ENCODE measurements at places on chromosomes 2 and 18.

- DNase-seq, result no peak
Measured at GRCh38 chr2:181786371-181787228, 104.9 kb upstream of the ITPRID2 start.

- no peak for DNase-seq
Measured at GRCh38 chr18:48193521-48194492, 215.4 kb downstream of the ZBTB7C start.

GRCh38 chr18:5469340-5469739, 74.5 kb downstream of the EPB41L3 start:
- DNase-seq, result no peak

- no peak for DNase-seq
Measured at GRCh38 chr2:72956936-72957335, 39.6 kb downstream of the EMX1 start.

GRCh38 chr2:119205001-119205706, 18.5 kb upstream of the STEAP3 start:
- DNase-seq, result no peak

GRCh38 chr2:237022533-237022932, 63.2 kb upstream of the COPS8 start:
- no peak for DNase-seq

- DNase-seq, result no peak
Measured at GRCh38 chr2:96859681-96860064, 1.9 kb upstream of the ANKRD39 start.

DNA sequence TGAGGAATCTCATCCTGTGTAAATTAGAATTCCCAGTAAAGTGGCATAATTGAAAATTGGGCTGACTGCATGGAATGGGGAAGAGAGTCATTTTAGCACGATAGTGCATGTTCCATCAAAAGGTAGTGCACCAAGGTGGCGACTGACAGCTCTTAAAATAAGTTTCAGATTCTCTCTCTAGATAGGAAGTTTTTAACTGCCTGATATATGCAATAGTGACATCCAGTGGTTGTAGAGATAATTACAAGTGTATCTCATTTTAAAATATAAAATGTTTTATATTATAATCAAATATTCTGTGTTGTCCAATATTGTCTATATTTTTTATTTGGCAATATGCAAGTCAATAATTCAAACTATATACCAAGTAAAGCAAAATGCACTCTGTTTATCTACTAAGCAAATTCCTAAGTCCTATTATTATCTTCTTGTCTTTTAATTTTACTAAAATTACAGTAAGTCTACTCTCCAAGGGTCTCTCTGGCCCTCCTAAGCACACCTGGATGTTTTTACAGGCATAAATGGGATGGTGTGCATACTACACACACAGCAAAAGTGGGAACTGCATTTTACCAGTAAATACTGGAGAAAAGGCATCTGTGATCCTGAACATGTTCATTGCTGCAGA, 397.7 kb upstream of the HNRNPA3 start:
- DNase-seq, result peak; percentile 73

GRCh38 chr2:36178384-36178783, 177.2 kb upstream of the CRIM1 start:
- no peak for DNase-seq

DNA sequence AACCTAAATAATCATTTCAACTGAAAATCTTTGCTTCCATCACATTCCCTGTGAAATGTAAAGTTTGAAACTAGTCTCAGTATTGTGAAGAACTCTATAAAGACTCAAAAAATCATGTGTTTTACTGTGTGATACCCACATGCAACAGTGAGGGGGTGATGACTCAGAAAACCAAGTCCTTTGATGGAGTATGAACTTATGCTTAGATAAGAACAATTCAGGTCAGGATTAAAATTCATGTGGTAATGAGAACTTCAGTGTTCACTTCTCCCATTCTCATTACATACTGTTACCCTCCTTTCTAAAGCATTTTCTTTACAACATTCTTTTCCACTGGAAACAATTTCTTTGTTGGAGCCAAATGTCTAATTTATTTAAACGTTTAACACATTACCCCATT, 360.2 kb downstream of the FSIP2 start:
- no peak for DNase-seq

GRCh38 chr18:74994502-74995418, 214.2 kb downstream of the PTGR3 start:
- peak; percentile 88 for DNase-seq

- DNase-seq, result no peak
Measured at GRCh38 chr2:44620189-44620990, 258.6 kb downstream of the CAMKMT start.

DNA sequence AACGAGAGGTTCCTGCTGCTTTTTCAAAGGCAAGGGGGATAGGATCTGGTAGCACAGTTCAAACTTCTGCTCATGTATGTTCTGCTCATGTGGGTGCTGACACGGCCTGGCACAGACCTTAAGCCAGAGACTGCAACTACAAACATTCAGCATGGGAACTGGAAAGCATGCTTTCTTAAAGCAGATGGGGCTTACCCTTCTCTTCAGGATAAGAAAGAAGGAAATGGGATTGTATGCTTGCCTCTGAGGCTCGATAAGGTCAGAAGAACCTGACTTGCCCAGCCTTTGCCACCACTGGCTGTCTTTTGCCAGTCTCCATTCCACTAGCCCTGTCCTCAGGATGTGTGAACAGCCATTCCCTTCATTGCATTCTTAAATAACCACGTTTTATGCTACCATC, 10.7 kb downstream of the DOCK10 start:
- DNase-seq, result no peak

- DNase-seq, result no peak
Measured at GRCh38 chr18:44513233-44513632, 167.5 kb upstream of the SETBP1 start.

DNA sequence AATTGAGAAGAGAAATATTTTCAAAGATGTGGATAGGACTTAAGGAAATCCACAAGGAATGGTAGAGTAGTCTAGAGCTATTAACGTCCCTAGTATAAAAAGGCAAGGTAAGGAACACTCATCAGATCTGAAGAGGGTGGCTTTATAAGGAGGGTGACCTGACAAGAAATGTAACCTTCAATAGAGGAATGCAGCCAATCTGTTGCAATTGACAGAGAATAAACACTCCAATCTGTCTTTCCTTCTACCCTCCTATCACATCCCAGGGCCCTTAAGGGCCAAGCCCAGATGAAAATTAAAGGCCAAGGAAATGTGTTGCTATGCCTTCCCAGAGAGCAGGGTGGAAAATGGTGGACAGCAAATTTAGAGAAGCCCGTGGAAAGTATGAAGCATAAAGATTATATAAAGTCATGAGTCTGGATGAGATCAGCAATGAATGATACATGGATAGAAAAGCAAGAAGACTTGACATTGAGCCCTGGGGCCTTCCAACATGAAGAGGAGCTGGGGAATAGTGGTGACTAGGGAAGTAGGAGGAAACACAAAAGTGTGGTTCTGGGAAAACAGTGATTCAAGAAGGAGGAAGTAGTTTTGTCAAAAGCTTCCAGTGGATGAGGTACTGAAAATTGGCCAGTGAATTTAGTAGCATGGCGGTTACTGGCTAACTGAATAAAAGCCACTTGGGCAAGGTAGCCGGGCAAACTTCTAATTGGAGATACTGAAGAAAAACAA, 270.6 kb upstream of the TANK start:
- DNase-seq, result no peak

DNA sequence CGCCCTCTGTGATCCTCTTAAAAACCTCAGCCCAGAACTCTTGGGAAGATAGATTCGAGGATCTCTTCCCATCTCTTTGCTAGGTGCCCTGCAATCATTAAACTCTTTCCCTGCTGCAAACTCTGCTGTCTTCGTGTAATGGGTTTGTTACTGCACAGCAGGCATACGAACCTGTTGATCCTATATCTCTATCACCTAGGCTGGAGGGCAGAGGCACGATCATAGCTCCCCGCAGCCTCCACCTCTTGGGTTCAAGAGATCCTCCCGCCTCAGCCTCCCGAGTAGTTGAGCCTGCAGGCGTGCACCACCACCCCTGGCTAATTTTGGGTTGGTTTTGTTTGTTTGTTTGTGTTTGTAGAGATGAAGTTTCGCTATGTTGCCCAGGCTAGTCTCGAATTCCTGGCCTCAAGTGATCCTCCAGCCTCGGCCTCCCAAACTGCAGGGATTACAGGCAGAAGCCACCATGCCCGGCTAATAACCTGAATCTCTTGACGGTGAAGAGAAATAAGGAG, 493 bp upstream of the BBS5 start:
- no peak for DNase-seq
